Breast epithelium (tissue), 4 donors: ENCODE measurements at places on chromosomes 5 and 9. TPM values are rescaled to one million over a fixed set of nuclear protein-coding genes. Genes with fewer than 3 reads are reported as not detected.

DNA sequence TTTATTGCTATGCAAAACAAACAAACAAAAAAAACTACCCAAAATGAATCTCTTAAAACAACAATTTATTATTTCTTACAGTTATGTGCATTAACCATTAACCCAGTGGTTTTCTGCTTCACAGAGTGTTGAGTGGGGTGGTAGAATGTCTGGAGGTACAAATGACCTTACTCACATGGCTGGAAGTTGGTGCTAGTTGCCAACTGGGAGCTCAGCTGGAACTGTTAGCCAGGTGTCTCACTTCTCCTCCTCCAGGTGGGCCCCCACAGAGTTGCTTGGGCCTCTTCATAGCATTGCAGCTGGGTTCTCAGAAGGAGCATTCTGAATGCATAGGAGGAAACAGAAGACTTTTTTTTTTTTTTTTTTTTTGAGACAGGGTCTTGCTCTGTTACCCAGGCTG, 10.5 kb upstream of the B4GALT1 start:
- H3K36me3 ChIP-seq, result no peaks in the 10 kb centered on the region
- no peak for DNase-seq
- H3K4me1 ChIP-seq, result no peaks in the 10 kb centered on the region
- H3K27ac ChIP-seq, result no peak overlapping the region

GRCh38 chr5:38518341-38518740, 38.1 kb downstream of the LIFR start:
- H3K4me1 ChIP-seq, result no peaks in the 10 kb centered on the region
- no peak overlapping the region for H3K27ac ChIP-seq
- H3K4me3 ChIP-seq, result no peak overlapping the region
- no peaks in the 10 kb centered on the region for H3K36me3 ChIP-seq
- no peaks in the 10 kb centered on the region for H3K27me3 ChIP-seq

- peak overlapping the region; percentile 60 for H3K27ac ChIP-seq
- H3K4me3 ChIP-seq, result no peak overlapping the region
- H3K27me3 ChIP-seq, result no peaks in the 10 kb centered on the region
- H3K36me3 ChIP-seq, result no peaks in the 10 kb centered on the region
- DNase-seq, result no peak
These were observed 155.6 kb downstream of the ARHGAP26 start for GRCh38 chr5:142925795-142926194.

RETREG1 gene
- total RNA-seq, result 27.1 TPM

CYLC2 gene
- not detected for total RNA-seq

- no peaks in the 10 kb centered on the region for H3K36me3 ChIP-seq
- no peaks in the 10 kb centered on the region for H3K4me1 ChIP-seq
- no peak for DNase-seq
- H3K4me3 ChIP-seq, result no peak overlapping the region
These were observed 41.4 kb downstream of the SYK start for GRCh38 chr9:90842996-90843395.

DNA sequence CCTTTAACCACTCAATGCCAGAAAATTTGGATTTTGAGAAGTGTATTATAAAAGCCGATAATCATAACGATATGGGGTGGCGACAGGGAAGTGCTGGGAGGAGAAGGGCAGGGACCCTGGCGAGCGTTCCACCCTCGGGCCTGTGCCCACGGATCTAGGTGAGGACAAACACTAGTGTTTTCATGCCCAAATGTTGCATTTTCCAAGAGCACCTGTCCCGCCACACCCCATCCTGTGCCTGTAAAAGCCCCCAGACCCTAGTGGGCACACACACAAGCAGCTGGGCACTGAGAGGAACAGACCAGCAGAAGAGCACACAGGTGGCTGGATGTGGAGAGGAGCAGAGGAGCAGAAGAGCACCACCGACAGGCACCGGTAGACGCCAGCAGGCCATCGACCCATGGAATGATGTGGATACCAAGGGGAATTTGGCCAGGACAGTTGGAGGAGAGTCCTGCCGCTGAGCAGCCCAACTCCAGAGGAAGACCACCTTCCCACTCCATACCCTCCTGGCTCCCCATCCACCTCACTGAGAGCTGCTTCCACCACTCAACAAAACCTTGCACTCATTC, 315.0 kb downstream of the EDIL3 start:
- DNase-seq, result no peak
- no peaks in the 10 kb centered on the region for H3K4me1 ChIP-seq
- no peak overlapping the region for H3K4me3 ChIP-seq
- H3K36me3 ChIP-seq, result no peaks in the 10 kb centered on the region
- no peak overlapping the region for H3K27ac ChIP-seq
- no peaks in the 10 kb centered on the region for H3K27me3 ChIP-seq

DNA sequence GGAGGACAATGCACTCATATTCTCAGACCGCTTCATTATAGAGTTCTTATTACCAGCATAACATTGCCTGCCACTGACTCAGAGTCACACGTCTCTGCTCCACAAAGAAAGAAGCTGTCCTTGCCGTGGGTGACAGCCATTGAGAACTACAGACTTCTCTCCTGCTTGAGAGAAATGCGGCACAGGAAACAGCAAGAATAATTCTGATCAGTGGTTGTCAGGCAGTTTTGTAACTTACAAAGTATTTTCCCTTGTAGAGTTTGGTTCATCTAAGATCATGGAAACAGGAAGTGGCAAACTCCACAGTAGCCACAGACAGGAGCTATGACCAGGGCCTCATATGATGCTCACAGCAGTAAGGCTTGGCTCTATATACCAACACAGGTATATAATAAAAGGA, 47.0 kb downstream of the KCNV2 start:
- H3K36me3 ChIP-seq, result no peaks in the 10 kb centered on the region
- no peak overlapping the region for H3K4me3 ChIP-seq
- no peaks in the 10 kb centered on the region for H3K27me3 ChIP-seq
- no peak for DNase-seq
- H3K27ac ChIP-seq, result no peak overlapping the region

OR13C9 gene
- not detected for total RNA-seq

DNA sequence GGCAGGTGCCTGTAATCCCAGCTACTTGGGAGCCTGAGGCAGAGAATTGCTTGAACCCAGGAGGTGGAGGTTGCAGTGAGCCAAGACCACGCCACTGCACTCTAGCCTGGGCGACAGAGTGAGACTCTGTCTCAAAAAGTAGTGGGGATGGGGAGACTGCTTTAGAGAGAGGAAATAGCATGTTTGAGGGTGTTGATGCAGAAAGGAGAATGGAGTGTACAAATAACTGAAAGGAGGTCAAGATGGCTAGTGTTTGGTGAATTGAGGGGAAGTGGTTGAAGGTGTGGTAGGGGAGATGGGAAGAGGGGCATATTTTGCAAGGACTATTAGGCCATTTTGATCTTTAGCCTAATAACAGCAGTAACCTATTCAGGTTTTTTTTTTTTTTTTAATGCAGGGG, 18.2 kb downstream of the TENT2 start:
- no peak overlapping the region for H3K4me3 ChIP-seq
- H3K27me3 ChIP-seq, result no peaks in the 10 kb centered on the region
- H3K36me3 ChIP-seq, result no peaks in the 10 kb centered on the region
- no peaks in the 10 kb centered on the region for H3K4me1 ChIP-seq

- no peaks in the 10 kb centered on the region for H3K36me3 ChIP-seq
- no peak overlapping the region for H3K27ac ChIP-seq
- no peak for DNase-seq
These were observed 215.8 kb downstream of the CEMIP2 start for GRCh38 chr9:71552480-71552879.

DNA sequence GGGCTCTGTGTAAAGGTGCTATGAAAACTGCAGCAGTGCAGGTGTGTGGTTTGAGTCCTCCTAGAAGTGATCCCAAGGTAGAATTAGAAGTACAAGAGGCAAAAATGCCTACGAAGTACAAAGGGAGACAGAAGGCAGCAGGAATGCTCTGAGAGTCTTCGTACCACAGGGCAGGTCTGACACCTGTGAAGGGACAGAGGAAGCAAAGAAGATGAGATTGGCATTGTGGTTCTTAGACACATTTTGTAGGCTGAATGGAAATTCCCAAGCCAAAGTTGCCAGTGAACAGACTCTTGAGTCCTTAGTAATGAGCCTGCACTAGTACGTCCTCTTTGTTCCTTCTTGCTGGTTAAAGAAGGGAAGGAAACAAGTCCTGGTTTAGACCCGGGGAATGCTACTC, 1.7 kb upstream of the LRRTM2 start:
- no peak overlapping the region for H3K4me3 ChIP-seq
- H3K36me3 ChIP-seq, result no peaks in the 10 kb centered on the region
- H3K27me3 ChIP-seq, result no peaks in the 10 kb centered on the region
- DNase-seq, result no peak
- H3K27ac ChIP-seq, result no peak overlapping the region

GRCh38 chr5:97764700-97765099, 581.7 kb upstream of the RIOK2 start:
- DNase-seq, result no peak
- no peak overlapping the region for H3K4me3 ChIP-seq
- no peaks in the 10 kb centered on the region for H3K4me1 ChIP-seq
- no peaks in the 10 kb centered on the region for H3K27me3 ChIP-seq

DNA sequence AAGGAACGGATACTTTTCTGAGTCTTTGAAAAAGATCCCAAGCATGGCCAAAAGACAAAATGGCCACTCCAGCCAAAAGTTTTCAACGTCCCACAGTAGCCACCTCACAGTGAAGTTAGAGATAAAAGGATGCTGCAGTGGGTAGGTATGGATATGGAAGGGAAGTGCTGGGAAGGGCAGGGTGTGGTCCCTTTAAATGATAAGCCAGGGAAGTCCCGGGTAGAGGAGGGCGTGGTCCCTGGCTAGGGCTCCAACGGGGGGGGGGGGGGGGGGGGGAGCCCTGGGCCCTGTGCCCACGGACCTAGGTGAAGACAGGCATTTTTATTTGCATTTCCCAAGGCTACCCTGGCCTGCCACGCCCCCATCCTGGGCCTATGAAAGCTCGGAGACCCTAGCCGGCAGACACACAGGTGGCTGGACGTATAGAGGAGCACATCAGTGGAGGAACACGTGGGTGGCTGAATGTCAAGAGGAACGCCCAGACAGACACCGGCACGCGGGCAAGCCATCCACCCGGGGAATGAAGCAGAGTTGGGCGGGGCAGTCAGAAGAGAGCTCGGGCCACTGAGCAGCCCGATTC, 306.7 kb downstream of the NFIB start:
- no peak overlapping the region for H3K27ac ChIP-seq
- DNase-seq, result no peak
- no peaks in the 10 kb centered on the region for H3K36me3 ChIP-seq
- H3K27me3 ChIP-seq, result no peaks in the 10 kb centered on the region
- no peak overlapping the region for H3K4me3 ChIP-seq
- H3K4me1 ChIP-seq, result no peaks in the 10 kb centered on the region

DNA sequence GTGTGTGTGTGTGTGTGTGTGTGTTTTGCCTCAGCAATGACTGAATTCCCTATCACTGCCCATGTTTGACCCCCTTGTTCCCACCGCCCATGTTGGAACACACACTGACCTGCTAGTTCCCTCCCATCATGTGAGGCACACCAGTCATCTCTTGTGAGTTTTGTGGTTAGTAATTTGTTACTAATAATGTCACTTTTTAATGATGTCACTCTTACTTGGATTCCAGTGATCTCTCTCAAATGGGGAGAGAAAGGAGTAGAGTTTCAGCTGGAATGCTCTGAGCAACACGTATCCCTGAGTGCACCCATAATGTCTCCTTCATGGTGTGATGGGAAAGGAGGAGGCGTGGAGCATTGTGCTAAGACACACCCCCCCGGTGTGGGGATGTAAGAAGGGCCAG, 172.6 kb downstream of the SH3GL2 start:
- H3K27ac ChIP-seq, result no peak overlapping the region
- no peaks in the 10 kb centered on the region for H3K4me1 ChIP-seq
- H3K27me3 ChIP-seq, result no peaks in the 10 kb centered on the region
- no peaks in the 10 kb centered on the region for H3K36me3 ChIP-seq

DNA sequence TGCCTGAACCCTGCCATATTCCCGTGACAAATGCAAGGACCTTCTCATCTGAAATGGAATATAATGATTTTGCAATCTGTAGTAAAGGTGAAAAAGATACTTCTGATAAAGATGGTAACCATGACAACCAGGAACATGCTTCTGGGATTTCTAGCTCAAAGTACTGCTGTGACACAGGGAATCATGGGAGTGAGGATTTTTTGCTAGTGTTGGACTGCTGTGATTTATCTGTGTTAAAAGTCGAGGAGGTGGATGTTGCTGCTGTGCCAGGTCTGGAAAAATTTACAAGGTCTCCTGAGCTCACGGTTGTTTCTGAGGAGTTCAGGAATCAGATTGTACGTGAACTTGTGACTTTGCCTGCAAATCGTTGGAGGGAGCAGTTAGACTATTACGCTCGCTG, 33.5 kb downstream of the AOPEP start:
- no peak for DNase-seq
- no peaks in the 10 kb centered on the region for H3K36me3 ChIP-seq
- H3K27me3 ChIP-seq, result no peaks in the 10 kb centered on the region
- H3K4me3 ChIP-seq, result no peak overlapping the region
